ENCODE measurements at places on chromosomes 5 and 9.

DNA sequence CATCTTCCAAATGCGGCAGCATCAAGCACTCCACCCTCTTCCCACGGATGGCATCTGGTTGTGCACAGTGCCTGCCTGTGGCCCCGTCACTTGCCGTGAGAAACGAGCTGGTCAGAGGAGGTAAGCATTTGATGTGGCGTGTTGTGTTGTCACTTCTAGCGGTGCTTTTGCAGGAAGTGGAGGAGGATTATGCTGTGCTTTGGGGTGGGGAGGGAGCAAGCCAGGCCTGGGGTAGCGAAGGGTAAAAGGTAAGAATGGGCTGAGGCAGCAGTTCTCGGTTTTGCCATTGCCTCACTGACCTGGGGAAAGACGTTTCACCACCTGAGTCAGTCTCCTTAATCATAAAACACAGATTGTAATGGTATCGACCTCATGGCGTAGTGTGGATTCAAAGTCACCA is 2.3 kb upstream of the POMT1 start:
- peak; percentile 93 for DNase-seq

DNA sequence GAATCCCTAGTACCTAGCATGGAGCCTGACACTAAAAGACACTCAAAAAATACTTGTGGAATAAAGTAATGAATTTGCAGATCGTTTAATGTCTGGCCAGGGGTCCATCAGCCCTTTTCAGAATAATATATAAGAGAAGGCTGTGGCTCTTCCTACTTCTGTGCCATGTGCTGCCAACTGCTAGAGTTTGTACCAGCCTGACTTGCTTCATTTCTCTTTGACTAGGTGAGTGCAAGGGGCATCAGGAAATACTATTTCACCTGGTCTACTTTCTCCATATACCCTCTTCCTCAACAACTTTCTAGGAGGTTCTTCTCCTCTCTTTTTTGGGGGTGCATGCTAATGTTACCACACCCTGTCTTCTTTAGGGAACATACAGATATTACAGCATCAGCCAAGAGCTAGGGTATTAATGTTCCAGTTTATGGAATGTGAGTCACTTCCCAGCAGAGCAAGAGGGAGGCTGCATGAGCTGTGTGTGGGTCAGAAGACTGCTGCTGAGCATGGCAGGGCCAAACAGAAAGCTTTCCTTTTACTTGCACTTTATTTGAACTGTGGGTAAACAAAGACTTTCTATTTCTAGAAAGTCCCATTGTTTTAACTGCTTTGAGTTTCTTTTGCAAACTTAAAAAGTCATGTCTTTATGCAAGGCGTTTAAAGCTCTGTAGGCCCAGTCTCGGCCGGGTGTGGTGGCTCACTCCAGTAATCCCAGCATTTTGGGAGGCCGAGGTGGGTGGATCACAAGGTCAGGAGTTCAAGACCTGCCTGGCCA is 158.9 kb downstream of the ADAMTSL1 start:
- no peak for DNase-seq

DNA sequence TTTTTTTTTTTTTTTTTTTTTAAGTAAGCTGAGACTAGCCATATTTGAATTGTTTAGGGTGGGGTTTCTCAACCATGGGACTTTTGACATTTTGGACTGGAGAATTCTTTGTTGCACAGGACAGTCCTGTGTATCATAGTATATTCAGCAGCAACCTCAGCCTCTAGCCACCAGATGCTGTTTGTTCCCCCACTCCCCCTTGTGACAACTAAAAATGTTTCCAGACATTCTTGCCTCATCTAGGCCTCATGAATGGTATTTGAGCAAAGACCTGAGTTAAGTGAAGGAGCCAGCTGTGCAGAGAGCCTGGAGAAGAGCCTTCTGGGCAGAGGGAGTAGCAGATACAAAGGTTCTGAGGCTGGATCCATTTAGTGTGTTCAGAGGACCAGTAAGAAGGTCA is 155.9 kb downstream of the SGCD start:
- no peak for DNase-seq

DNA sequence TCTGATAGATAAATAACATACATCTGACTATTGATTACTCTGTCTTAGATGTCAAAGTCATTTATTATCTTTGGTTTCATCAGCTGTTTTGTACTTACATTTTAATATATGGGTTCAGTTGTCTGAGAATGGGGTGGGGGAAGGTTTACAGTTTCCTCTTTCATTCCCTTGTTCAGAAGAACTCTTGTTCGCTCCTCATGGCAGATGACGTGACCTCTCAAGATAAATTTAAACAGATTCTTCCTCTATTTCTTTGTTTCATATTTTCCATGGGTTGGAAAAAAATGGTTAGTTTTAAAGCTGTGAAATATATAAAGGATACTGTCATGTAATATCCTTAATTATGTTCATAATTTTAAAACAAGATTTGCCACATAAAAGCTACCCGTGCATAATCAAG is 61.4 kb downstream of the TSSK1B start:
- DNase-seq = no peak

Measured in natural killer cell (primary cell).